NCI-H510A treated with DMSO at 0.1 percent for 48 hours (cell line): ENCODE measurements at places on chromosomes 2 and 18.

GRCh38 chr2:99572373-99573164, 82.8 kb upstream of the REV1 start:
- DNase-seq, result no peak

- DNase-seq, result no peak
Measured at GRCh38 chr2:61949714-61950560, 44.5 kb downstream of the COMMD1 start.

GRCh38 chr2:127146820-127147502, 40.0 kb upstream of the BIN1 start:
- no peak for DNase-seq

GRCh38 chr18:70142001-70142400, 63.5 kb downstream of the RTTN start:
- no peak for DNase-seq

DNA sequence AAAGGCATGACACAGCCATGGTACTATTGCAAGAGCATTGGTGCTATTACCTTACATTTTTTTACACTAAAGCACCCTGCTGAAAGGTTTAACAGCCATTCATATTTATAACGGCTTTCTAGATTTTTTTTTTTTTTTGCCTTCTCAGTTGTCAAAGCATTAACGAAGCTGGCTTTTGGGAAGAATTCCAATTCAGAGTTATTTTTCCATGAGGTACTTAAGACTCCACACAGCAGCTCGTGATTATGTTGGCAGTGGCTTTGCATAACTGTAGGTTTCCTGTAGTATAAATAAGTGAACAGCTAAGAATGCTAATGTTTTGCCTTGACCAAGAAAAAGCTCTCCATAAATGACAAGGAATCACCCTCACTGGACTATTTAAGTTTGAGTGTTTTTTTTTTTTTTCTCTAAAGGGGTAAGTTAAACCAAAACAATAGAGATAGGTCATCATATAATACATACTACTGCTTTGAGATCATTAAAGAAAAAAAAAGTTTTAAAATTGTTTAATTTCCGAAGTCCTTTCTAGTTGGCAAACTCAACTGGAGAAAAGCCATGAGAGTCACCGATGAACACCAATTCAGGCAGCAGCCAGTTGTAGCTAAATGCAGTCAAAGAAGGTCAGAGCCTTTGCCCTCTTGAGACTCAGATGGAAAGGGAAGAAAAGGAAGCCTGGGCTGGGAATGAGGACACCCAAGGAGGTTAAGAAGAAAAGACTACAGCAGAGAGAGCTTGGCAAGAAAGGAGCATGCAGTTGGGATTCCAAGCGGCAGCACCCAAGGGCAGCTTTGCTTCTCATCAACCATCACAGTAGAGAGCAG, 187.4 kb upstream of the NCKAP5 start:
- DNase-seq, result no peak

DNA sequence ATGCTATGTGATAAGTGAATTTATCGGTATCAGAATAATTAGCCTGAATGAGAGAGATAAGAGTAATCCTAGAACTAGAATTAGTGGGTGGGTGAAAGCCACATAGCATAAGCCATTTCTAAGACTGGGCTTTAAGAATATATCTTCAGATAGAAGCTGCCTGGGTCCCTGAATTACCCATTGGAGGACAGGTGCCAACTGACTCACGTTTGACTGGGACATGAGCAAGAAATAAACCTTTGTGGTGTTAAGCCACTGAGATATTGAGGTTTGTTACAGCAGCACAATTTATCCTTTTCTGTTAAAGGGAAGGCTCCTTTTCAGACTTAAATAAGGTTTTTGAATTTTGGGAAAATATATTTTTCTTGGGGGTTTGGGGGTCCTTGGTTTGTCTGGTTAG, 95.9 kb downstream of the POLE4 start:
- DNase-seq, result no peak

DNA sequence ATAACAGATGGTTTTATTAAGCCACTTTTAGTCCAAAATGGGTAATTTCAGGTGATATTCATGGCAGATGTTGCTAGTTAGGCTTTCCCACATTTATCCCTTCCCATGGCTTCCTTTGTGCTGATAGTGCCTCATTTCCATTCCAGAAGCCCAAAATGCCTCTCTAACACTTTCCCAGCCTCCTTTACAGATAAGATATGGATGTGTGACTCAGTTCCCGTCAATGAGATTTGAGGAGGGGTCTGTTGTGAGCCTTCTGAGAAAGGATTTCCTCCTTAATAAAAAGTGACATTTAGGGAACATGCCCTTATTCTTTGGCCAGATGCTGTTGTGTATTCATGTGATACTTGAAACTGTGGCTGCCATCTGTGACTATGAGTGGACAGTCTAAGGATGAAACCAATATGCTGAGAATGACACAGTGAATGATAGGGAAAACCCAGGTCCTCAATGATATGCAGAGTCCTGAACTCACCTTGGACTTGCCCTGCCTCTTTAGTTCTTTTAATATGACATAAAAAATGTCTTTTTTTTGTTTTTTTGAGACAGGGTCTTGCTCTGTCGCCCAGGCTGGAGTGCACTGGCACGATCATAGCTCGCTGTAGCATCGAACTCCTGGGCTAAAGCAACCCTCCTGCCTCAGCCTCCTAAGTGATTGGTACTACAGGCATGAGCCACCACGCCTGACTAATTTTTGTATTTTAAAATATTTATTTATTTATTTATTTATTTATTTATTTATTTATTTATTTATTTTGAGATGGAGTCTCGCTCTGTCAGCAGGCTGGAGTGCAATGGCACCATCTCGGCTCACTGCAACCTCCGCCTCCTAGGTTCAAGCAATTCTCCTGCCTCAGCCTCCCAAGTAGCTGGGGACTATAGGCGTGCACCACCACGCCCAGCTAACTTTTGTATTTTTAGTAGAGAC, 5.8 kb upstream of the ACSL3 start:
- DNase-seq, result no peak

- no peak for DNase-seq
Measured at GRCh38 chr2:205564346-205565141, 117.8 kb upstream of the NRP2 start.

- no peak for DNase-seq
Measured at GRCh38 chr2:87995756-87996155, 20.6 kb downstream of the RNU2-63P start.

DNA sequence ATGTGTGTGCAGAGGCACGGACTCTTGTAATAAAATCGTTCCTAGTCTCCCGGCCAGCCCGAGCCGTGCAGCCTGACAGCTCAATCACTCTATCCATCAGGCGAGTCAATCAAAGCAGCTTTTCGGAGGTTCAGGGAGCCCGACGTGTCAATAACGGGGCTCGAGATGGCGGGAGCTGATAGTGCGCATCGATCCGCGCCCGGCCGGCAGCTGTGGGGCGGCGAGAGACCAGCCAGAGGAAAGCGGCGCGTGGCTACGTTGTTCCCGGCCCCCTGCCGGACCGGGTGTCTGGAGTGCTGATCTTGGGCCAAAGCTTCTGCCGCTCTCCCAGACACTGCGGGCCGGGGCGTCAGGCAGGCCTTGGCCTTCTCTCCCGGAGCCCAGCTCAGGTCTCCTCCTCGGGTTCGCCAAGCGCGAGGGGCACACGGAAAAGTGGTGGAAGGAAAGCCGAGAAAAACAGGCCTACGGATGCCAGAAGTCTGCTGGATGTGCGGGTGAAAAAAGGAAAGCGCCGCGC, 2.4 kb downstream of the EN1 start:
- DNase-seq, result no peak

DNA sequence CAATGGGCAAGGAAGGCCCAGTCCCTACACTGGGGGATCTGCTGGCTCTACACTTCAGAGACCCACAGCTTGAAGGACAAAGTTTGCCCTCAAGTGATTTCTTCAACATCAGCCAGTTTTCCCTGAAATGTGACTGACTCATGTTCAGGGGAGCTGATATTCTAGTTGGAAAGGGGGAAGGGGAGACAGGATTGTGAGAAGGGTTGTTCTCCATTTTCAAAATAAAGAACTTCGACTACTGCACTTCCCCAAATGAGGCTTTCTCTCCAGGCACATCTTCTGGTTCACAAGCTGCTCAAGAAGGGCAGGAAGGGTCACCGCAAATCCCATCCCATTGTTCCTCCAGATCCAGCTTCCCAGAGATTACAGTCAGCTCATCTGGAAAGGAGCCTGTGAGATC, 117.6 kb downstream of the BCL2L11 start:
- no peak for DNase-seq

GRCh38 chr2:189545418-189545817, 35.2 kb downstream of the SLC40A1 start:
- no peak for DNase-seq

DNA sequence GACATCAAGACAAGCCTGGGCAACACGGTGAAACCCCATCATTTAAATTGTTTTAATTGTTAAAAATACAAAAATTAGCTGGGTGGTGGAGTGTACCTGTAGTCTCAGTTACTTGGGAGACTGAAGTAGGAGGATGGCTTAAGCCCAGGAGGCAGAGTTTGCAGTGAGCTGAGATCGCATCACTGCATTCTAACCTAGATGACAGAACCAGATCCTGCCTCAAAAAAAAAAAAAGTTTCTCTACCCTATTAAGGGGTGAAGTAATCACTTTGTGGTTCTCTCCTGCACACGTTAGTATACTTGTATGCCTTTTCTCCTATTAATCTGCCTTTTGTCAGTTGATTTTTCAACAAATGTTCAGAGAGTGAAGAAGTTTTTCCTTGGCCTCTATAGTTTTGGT, 18.1 kb upstream of the PUM2 start:
- DNase-seq, result no peak

DNA sequence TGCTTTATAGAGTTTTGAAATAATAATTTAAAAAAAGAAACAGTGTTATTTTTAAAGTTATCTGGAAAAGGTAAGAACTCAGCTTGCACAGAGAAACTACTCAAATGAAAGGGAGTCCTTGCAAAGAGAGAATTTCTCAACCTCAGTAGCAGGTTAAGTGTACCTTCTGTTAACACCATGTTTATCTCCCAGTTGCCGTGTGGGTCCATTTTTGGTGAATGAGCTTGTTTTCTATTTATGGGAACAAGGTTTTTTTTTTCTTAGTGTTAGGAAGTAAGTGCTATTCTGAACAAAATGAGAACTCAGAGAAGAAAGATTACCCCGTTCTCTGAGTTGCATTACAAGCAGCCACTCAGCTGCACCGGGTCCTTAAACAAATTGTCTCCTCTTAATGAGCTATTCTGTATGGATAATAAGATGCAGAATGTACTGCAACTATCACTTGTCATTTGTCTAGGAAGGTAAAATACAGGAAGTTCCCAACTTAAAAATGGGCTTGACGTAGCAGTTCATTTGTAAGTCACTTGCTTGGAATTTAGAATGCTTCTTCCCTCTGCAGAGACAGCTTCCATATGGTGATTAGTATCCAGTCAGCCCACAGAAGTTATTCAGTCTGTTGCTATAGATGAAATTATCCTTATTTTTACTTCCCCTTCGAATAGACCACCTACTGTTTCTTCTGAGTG, 74.9 kb downstream of the LTBP1 start:
- DNase-seq, result no peak

GRCh38 chr2:229927817-229928321, 5.6 kb downstream of the FBXO36 start:
- no peak for DNase-seq

GRCh38 chr2:105753380-105753779, 8.7 kb downstream of the NCK2 start:
- no peak for DNase-seq

DNA sequence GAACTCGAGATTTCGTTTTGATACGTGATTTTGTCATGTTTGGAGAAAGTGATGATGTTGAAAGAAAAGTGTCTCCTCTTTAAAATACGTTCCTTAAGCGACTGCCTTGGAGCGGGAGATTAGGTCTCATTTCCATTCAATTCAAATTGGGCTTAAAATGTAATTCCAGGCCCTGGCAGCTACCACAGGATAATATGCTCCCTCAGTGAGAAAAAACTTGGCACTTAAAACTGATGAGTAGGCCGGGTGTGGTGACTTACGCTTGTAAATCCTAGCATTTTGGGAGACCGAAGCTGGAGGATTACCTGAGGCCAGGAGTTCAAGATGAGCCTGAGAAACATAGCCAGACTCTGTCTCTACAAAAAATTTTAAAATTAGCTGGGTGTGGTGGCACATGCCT, 146.3 kb upstream of the L3MBTL4 start:
- DNase-seq, result no peak

- DNase-seq, result no peak
Measured at GRCh38 chr2:17709897-17710296, 43.7 kb downstream of the SMC6 start.

GRCh38 chr18:24995755-24996154, 356.2 kb downstream of the ZNF521 start:
- DNase-seq, result no peak

- no peak for DNase-seq
Measured at GRCh38 chr2:43099797-43100196, 126.6 kb downstream of the ZFP36L2 start.

- peak; percentile 78 for DNase-seq
Measured at GRCh38 chr2:199818026-199818425, 33.0 kb downstream of the FTCDNL1 start.

- peak; percentile 81 for DNase-seq
Measured at GRCh38 chr2:24613154-24613814, 122.2 kb downstream of the NCOA1 start.

DNA sequence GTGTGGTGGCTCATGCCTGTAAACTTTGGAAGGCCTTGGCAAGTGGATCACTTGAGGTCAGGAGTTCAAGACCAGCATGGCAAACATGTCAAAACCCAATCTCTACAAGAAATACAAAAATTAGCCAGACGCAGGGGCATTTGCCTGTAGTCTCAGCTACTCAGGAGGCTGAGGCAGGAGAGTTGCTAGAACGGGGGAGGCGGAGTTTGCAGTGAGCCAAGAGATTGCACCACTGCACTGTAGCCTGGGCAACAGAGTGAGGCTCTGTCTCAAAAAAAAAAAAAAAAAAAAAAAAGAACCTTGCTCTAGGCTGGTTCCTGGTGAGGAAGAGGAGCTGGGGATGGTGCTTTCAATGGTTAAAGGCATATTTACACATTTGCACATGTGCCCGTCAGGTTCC, 129.4 kb downstream of the LYPD6B start:
- no peak for DNase-seq

DNA sequence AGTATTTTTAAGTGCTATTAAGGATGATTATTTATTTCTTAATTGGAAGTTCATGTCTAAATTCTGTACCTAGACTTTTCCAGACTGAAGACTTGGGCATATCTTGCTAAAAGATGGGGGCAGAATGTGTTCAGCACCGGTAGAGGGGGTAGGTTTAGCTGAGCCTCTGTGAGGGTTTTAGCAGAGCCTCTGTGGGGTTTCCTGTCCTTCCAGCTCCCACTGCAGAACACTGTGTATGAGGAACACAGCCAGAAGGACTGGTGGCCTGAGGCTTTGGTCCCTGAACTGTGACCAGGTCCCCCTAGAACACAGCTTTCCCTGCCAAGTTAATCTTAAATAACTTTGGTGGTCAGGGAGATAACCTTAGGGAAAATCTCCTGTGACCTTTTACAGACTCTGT, 123.4 kb upstream of the EPC2 start:
- no peak for DNase-seq
